Sigmoid colon (tissue), 7 donors: ENCODE measurements at places on chromosomes 3 and 15. TPM values are rescaled to one million over a fixed set of nuclear protein-coding genes. Genes with fewer than 3 reads are reported as not detected.

CEP19 gene
- total RNA-seq: 1.6 TPM

GRCh38 chr3:59304296-59304695 is 254.5 kb upstream of the CFAP20DC start:
- no peak for DNase-seq
- no peak overlapping the region for H3K27ac ChIP-seq
- no peaks in the 10 kb centered on the region for H3K4me1 ChIP-seq
- H3K27me3 ChIP-seq: no peaks in the 10 kb centered on the region
- H3K4me3 ChIP-seq: no peak overlapping the region
- no peaks in the 10 kb centered on the region for H3K36me3 ChIP-seq

DNA sequence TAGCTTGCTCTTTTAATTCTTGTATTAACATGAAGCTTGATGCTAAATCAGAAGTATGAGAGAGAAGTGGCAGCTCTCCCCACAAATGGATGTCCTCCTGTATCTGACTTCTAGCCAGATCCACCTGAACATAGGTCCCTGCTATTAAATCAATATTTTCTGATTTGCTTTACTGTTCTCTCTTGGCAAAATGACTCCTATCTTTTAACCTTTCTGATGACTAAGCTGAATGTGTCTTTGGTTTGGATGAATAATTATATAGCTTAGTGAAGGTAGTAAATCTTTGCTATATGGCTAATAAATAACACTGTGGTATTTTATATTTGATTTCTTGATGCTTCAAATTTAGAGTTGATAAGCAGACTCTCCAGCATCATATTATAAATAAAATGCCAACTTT is 28.3 kb upstream of the ARL14 start:
- no peaks in the 10 kb centered on the region for H3K36me3 ChIP-seq
- no peak overlapping the region for H3K4me3 ChIP-seq
- H3K27ac ChIP-seq: no peak overlapping the region
- DNase-seq: no peak
- no peaks in the 10 kb centered on the region for H3K27me3 ChIP-seq
- no peaks in the 10 kb centered on the region for H3K4me1 ChIP-seq

- no peak for DNase-seq
- H3K27me3 ChIP-seq: no peaks in the 10 kb centered on the region
- H3K27ac ChIP-seq: no peak overlapping the region
- no peaks in the 10 kb centered on the region for H3K4me1 ChIP-seq
- H3K36me3 ChIP-seq: no peaks in the 10 kb centered on the region
These were observed 3.9 kb upstream of the PLCH1 start for GRCh38 chr3:155748611-155749365.

DNA sequence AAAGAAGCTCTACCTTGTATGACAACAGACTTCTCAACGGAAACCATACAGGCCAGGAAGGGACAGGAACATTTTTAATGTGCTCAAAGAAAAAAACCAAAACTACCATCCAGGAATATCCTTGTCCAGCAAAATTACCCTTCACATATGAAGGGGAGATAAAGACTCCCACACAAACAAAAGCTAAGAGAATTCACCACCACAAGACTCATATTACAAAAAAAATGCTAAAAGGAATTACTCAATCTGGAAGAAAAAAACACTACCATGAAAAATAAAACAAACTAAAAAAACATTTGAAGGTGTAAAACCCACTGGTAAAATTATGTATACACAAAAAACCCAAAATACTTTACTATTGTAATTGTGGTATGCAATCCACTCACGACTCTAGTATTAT is 57.2 kb downstream of the DLG1 start:
- no peak for DNase-seq
- no peaks in the 10 kb centered on the region for H3K4me1 ChIP-seq
- no peaks in the 10 kb centered on the region for H3K36me3 ChIP-seq
- no peaks in the 10 kb centered on the region for H3K27me3 ChIP-seq
- no peak overlapping the region for H3K27ac ChIP-seq

GRCh38 chr15:43845421-43845820 is 18.6 kb downstream of the WDR76 start:
- H3K36me3 ChIP-seq: no peaks in the 10 kb centered on the region
- no peak for DNase-seq
- H3K4me3 ChIP-seq: no peak overlapping the region
- no peaks in the 10 kb centered on the region for H3K4me1 ChIP-seq
- H3K27ac ChIP-seq: no peak overlapping the region
